ENCODE measurements at places on chromosomes 1 and 21.

- no peak for DNase-seq
These were observed 15.4 kb upstream of the MEF2D start for GRCh38 chr1:156515956-156516355.

GRCh38 chr1:27564710-27565649 lies 39.0 kb downstream of the AHDC1 start:
- no peak for DNase-seq

DNA sequence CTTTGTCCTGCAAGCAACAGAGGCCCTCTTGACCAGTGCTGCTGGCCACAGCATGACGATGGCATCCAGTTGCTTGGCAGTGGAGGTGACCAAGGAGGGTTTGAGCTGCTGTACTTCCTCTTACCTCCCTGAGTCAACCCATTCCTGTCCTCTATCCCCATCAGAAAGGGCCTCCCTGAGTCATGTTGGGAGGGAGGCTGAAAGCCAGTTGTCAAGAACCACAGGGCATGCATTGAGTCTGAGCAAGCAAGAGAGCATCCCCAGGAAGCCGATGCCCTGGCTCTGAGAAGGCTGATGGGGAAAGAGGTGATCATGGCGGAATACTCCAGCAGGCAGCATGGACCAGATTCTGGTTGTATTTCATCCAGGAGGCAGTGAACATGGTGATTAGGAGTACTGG lies 69.6 kb downstream of the LACTBL1 start:
- DNase-seq, result no peak

DNA sequence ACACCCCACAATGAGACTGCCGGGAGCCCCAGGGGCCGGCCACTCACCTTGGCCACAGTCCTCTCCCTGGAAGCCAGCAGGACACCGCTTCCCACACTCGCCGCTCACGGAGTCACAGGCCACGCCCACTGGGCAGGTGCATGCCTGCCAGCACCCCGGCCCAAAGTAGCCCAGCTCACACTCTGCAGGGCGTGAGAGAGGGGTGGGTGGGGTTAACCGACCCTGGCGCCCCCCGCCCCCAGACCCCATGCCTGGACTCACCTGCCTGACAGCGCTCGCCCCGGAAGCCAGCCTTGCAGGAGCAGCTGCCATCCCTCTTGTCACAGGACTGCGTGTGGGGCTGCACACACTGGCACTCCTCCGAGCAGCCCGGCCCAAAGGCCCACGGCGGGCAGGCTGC lies 50.7 kb downstream of the ARHGEF16 start:
- DNase-seq, result no peak

- no peak for DNase-seq
These were observed 7.6 kb downstream of the EDN2 start for GRCh38 chr1:41476807-41477361.

- no peak for DNase-seq
These were observed 29.5 kb downstream of the BRINP2 start for GRCh38 chr1:177200290-177200689.

GRCh38 chr1:201511941-201512539 lies 5.1 kb upstream of the CSRP1 start:
- DNase-seq, result no peak

DNA sequence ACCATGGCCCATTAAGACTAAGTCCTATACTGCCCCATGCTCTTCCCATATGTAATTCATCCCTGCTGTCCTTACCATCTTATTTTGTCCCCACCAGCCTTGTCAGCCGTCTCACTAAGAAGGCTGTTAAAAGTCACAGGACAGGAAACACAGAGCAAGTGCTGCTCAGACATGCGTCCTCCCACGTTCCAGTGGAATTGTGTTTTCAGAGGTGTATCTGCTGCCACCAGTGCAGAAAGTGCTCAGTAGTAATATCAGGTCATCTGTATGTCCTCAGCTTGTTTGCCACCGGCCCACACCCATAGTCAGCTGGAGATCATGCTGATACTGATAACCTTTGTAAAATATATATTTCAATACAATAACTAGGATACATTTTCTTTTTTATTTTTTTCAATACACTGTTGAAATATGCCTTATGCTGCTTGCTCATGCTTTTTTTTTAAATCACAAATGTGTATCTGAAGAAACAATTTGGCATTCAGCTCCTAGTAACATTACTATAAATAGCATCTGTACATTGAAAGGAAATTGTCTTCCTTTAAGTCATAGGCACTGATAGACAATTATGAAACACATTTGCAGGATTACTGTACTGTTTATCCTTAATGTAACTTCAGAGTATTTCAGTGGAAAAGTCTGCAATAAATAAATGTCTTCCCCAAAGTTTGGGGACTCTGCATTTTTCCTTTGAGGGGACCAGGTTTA lies 156.9 kb downstream of the EDEM3 start:
- DNase-seq, result no peak

GRCh38 chr1:226558036-226558650 lies 9.6 kb downstream of the STUM start:
- no peak for DNase-seq

GRCh38 chr21:21845901-21846300 lies 847.7 kb downstream of the NCAM2 start:
- DNase-seq, result no peak

DNA sequence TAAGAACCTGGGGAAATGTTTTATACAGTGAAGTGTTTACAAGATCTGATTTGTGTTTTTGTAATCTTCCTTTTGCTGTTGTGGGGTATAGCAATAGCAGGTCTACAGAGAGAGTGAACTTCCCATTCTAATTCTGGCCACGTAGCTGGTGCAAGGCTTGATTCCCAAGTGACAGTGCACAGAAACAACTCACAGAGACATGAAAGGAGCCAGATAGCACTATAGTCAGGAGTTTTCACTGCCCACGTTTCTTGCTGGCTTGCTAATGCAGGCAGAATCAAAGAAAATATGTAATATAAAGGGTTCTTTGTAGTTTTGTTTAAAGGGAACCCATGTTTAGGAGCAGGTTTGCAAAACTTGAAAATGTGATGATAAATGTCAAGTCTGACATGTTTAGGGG lies 170.9 kb upstream of the IVNS1ABP start:
- no peak for DNase-seq

DNA sequence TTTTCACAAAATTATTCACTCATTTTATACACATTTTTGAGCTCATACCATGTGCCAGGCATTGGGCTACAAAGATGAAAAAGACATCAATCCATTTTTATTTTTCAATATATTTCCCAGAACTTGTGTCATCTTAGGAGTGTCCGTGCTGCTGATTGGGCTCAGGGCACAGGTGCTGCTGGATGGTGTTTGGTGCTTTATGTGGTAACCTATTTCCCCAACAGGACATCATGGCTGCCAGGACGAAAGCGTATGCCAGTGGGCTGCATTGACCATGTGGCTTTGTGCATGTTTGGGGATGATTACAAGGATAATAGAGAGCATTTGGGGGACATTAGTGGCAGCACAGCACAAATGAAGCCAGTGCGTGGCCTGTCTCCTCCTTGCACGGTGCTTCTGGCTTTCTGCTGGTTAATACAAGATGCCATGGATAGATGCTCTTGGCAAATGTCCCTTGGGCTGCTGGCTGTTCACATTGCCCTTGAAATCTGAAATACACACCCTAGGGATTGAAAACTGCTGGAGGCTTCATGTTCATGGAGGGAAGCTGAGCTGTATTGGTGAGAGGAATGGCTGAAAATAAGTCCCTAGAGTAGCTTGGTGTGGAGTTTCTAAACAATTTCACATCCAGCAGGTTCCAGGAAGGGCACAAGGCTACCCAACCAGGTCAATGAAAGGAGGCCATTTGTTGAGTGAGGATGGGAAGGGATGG lies 52.3 kb downstream of the TENT5C start:
- no peak for DNase-seq

- no peak for DNase-seq
These were observed 22.0 kb upstream of the ACBD6 start for GRCh38 chr1:180524160-180524914.

GRCh38 chr1:233883671-233884070 lies 20.8 kb upstream of the SLC35F3 start:
- no peak for DNase-seq

DNA sequence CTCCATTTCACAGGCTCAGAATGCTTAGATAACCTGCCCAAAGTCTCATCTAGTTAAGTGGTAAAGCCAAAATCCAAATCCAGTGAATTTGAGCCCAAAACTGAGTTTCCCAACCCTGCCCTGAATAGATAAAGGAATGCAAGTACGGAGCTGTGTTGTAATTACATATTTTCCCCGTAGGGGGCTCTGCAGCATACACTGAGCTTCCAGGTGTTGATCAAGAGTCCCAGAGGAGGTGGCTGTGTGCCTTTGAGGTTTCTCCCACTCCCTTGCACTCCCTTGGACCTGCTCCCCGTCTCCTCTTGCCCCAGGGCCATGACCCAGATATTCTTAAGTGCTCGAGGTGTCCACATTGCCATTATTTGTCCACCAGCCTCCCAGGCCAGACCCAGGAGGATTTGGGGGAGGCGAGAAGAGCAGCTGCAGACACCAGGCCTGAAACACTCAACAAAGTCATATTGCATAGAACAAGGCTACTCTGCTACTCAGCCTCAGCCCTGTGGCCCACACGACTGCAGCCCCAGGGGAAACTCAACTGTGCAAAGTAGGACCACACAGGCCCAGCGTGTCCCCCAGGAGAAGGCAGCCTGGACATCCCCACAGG lies 18.4 kb upstream of the LY9 start:
- no peak for DNase-seq

DNA sequence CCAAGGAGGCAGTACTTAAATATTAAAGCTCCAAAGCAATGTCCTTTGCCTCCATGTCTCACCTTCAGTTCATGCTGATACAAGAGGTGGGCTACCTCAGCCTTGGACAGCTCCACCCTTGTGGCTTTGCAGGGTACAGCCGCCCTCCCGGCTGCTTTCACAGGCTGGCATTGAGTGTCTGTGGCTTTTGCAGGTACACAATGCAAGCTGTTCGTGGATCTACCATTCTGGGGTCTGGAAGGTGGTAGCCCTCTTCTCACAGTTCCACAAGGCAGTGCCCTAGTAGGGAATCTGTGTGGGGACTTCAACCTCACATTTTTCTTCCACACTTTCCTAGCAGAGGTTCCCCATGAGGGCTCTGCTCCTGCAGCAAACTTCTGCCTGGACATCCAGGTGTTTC lies 324.8 kb downstream of the COL11A1 start:
- no peak for DNase-seq

GRCh38 chr1:228073061-228073856 lies 9.2 kb upstream of the ARF1 start:
- no peak for DNase-seq

DNA sequence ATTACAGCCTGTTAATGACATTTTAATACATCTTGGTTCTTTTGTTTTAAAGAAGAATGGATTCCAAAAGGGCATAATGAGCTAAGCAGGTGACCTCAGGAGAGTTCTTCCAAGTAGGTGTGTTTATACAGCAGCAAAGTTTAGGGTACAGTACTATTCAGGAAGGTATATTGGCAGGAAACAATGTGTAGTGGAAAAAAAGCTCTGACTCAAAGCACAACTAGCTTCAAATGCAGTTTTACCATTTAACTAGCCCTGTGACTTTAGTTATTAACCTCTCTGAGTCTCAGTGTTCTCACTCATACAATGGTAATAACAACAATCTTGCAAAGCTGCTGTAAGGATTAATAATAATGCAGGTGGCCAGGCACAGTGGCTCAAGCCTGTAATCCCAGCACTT lies 29.9 kb downstream of the FAF1 start:
- DNase-seq, result no peak

DNA sequence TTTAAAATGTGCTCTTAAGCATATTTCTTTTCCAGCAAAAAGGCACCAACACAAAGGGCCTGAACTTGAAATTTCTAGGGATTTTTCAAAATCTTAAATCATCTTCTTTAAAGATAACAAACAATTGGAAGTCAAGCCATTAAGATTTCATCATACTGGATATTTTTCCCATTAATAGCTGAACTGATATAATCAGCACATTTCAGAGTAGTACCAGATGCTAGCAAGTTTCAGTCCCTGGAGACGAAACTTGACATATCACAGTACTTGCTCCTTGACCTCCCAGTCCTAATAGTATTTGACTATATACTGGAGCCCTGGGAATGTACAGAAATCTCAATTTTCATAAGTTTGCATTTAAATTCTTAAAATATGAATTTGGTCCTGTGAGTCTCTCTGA lies 10.2 kb upstream of the CDC7 start:
- DNase-seq, result no peak

GRCh38 chr1:34858901-34859445 lies 576 bp downstream of the SMIM12 start:
- DNase-seq, result peak; percentile 23

DNA sequence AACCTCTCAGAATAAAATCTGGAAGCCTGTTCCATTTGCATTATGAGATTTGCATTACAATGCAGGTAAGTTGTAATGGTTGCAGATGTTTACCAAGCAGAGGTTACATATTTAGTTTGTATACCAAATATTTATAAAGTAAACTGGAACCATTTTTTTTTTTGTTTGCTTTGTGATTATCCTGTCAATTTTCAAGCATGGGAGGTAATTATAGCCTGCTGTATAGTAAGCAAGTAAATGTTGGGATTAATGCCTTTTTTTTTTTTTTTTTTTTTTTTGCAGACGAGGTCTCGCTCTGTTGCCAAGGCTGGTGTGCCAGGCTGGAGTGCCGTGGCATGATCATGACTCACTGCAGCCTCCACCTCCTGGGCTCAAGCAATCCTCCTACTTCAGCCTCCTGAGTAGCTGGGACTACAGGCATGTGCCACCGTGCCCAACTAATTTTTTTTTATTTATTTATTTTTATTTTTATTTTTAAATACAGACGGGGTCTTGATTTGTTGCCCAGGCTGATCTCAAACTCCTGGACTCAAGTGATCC lies 21.0 kb downstream of the NFYC start:
- DNase-seq, result no peak

DNA sequence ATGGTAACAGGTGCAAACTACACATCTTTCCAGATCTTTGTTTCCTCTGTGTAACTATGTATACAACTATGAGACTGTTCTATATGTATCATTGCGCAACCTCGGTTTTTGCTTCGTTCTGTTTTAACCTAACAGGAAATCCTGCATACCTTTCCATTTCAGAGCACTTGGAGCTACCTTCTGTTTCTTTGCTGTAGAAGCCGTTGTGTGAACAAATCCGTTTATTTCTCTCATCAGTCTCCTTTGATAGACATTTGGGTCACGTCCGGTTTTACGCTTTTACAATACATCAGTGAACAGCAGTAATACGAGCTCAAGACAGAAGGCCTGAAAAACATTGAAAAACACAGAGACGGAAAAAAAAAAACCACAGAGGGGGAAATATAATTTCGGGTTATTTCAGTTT lies 10.5 kb downstream of the ATP5IF1 start:
- no peak for DNase-seq

GRCh38 chr1:201585901-201586300 lies 47.0 kb downstream of the NAV1 start:
- DNase-seq, result no peak

- DNase-seq, result no peak
These were observed 120.6 kb upstream of the PALMD start for GRCh38 chr1:99525331-99525730.

All from stimulated activated CD8-positive, alpha-beta memory T cell treated with anti-CD3 and anti-CD28 coated beads, Interleukin-12 subunit alpha, Interleukin-12 subunit beta, amount 100 ng/mL, for 4 hours (primary cell).